Mesothelial cell of epicardium (in vitro differentiated cells): ENCODE measurements at places on chromosomes 1 and 21.

GRCh38 chr1:203676455-203676854 is 49.8 kb downstream of the ATP2B4 start:
- no peak for DNase-seq

GRCh38 chr1:21604208-21604957 is 64.8 kb downstream of the RAP1GAP start:
- no peak for DNase-seq

DNA sequence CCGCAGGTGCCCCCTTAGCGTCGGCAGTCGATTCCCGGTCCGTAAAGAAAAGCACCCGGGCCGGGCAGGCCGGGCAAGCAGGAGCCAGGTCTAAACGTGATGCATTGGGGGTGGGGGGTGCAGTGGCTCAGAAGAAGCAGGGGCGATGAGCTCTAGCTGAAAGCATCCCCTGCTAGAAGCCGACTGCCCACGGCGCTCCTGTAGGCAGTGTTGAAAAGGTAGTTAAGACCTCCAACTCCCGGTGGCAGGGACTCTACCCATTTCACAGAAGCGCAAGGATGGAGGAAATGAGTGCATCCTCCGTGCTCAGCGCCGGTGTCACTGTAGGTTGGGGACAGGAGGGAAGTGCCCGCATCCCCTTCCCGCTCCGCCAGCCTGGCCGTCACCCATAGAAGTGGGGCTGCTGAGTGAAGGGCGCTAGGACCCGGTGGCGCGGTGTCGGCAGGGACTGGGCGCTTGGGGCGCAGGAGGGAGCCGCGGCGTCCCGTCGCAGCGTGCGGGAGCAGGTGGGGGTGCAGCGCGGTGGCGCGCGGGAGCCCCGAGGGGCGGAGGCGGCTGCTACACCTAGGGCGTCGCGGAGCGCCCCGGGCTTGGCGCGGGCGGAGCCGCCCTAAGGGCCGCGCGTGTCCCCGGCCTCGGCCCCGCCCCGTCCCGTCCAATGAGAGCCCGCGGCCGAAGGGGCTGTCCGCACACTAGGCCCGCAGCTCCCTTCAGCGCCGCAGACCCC is at the start of gene WNT2B:
Gene WNT2B (plus strand): TSS at position 688 of the 727 bp plus-strand sequence. CDS start 298 bp downstream, outside the sequence.
- DNase-seq = no peak

GRCh38 chr1:89104147-89104546 is 21.8 kb downstream of the GBP2 start:
- no peak for DNase-seq

DNA sequence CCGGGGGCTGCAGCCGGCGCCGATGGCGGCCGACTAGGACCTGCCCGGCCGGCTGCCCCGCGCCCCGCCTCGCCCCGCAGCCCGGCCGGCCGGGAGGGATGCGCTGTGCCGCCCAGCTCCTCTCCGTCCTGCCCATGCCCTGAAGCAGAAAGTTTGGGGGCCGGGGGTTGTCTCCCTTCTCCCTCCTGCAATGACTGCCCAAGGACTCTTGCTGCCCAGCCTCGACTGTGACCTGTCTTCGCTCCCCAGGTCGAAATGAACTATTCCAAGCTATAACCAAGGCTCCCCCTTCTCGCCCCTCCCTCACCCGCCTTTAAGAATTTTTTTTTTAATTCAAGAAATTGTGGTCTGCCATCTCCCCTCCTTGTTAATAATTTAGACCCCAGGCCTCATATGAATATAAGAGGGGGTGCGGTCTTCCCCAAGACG is 361 bp downstream of the TMCC2 start:
- DNase-seq = no peak

GRCh38 chr1:29284286-29284960 is 48.1 kb downstream of the PTPRU start:
- DNase-seq = no peak

DNA sequence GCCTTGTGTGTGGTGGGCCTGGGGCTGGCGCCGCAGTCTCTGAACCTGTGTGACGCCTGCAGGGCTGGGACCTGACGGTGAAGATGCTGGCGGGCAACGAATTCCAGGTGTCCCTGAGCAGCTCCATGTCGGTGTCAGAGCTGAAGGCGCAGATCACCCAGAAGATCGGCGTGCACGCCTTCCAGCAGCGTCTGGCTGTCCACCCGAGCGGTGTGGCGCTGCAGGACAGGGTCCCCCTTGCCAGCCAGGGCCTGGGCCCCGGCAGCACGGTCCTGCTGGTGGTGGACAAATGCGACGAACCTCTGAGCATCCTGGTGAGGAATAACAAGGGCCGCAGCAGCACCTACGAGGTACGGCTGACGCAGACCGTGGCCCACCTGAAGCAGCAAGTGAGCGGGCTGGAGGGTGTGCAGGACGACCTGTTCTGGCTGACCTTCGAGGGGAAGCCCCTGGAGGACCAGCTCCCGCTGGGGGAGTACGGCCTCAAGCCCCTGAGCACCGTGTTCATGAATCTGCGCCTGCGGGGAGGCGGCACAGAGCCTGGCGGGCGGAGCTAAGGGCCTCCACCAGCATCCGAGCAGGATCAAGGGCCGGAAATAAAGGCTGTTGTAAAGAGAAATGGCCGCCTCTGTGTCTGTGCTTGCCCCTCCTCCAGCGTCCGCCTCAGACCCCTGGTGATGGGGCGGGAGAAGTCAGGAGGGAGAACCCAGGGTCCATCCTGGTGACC is 788 bp downstream of the ISG15 start:
- DNase-seq = peak; percentile 19

- DNase-seq = no peak
Observed at GRCh38 chr1:4346131-4346530, 308.3 kb upstream of the AJAP1 start.

DNA sequence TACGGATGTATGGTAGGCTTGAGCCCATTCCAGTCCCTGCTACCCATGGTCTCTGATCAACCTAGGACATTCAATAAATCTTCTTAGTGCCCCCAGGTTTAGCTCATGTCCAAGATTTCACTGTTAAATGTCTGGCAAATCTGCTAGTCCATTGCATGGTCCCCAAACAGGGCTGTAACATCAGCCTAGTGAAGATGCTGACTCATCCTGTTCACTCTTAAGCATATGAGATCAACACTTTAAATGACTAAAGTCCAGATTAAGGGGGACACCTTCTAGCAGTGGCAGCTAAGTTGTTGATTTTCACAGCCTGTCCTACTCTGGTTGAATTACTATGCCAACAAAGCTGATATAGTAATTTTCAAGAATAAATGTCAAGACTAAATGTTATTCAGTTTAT is 46.5 kb upstream of the NUF2 start:
- DNase-seq = no peak

DNA sequence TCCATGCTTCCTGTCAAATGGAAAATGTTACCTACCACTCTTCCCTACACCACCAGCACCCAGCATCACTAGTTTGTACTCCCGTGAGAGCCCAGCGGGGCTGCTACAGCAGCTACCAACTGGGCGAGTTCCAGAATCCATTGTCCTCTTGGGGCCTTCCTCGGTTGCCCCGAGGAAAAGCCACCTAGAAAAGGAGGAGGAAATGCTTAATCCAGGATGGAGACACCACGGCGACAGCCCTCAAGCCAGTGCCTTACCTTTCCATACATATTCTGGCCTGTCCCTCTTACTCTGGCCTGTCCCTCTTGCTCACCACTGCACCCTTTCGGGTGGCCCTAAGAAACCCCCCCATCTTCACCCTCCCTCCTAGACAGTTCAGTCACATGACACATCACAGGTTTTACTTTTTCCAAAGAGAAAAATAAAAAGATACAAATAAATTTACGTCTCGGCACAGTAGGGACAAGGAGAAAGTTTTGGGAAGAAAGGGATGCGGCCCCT is 478 bp downstream of the RIT1 start:
- no peak for DNase-seq

DNA sequence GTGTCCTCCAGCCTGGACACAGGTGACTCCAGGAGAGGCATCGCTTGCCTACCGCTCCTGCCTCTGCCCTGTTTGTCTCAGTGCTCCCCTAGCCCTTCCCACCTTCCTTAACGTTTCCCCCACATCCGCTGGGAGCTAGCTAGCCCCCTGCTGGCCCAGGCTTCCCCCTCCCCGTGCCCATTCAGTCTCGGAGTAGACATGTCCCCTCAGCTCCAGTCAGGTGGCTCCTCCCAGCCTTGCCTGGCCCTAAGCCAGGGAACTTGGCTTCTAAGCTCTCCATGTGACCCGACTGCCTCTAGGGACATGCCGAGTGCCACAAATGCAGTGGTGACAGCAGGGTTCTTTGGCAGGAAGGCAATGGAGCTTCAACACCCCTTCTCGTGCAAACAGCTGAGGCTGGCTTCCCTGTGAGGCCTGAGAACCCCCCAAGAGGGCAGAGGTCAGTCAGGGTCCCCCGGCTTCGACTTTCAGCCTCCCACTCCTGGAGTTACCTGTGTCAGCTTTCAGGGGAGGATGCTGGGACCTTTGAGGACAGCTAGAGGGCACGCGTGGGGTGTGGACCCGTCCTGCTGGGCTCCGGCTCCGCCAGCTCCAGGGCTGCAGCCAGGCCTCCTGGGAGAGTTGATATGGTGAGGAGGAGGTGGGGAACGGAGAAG is 16.2 kb downstream of the DRAXIN start:
- no peak for DNase-seq

DNA sequence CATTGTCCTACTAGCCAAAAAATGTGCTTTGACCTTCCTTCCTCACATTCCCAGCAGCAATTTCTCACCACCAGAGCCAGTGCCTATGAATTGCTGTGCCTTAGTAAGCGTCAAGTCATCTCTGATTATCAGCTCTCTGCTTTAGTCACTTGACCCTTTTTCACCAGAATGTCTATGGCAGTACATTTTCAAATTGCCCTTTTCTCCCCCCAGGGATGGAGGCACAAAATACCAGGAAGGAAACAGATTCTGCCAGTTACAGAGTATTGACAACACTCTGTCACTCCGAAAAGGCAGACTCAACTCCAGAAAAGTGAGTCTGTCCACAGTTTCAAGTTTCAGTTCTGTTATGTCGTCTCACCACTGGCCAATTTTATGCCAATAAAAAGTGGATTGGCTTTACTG is 167.4 kb downstream of the TNFSF18 start:
- no peak for DNase-seq

GRCh38 chr1:82153752-82154151 is 353.0 kb downstream of the ADGRL2 start:
- DNase-seq = no peak

- DNase-seq = no peak
Observed at GRCh38 chr1:27592232-27592930, 11.6 kb downstream of the AHDC1 start.

DNA sequence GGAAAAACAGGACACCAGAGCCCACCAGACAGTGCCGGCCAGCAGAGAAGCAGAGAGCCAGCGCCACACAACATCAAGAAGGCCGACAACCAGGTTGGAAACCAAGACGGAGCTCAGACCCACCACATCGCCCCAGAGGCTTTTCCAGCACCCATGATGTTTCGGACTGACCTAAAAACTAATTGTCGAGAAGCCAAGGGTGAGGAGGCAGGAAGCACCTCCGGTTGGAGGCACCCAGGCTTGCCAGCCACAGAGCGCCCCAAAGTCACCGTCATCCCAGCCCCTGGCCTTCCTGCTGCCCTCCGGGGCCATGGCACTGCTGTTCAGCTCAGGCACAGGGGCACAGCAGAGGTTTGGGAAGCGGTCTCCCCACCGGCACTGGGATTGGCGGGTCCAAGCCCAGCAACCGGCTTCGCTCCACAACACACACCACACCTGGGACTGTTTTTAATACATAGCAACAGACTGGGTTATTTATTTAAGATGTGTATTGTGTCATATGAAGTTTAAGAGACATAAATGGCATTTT is 67.2 kb downstream of the SLC37A1 start:
- DNase-seq = no peak

DNA sequence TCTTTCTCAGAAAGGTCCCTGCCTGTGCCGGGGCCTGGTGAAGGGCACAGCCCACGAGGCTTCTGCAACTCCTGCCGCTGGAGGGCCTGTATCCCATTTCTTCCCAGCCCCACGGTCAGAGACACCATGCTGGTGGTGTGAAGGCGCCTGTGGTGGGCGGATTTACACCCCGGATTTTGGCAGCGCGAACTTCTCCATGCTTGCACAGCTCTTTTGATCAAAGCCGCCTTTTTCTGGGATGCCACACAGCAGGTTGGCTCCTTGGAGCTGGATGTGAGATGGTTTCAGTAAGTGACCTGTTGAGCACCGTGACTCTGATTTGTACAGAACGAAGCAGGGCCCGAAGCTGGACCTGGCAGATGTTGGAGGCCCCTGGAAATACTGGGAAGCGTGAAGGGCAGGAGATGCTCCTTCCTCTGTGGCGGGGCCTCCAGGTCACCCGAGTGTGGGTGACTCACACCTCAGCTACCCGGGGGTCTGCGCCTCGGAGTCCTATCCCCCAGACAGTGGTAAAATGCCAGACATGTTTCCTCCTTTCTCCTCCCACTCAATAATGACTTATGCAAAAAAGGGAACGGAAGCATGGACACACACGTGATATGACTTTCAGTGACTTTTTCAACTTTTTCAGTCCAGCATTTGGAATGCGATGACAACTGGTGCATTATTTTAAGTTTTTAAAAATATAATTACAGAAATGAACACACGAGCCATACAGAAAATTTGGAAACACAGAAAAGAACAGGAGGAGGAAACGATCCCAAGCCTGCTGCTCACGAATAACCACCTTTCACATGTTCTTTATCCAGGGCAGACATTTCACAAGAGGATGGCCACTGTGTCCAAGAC is 9.0 kb downstream of the UMODL1 start:
- DNase-seq = no peak

DNA sequence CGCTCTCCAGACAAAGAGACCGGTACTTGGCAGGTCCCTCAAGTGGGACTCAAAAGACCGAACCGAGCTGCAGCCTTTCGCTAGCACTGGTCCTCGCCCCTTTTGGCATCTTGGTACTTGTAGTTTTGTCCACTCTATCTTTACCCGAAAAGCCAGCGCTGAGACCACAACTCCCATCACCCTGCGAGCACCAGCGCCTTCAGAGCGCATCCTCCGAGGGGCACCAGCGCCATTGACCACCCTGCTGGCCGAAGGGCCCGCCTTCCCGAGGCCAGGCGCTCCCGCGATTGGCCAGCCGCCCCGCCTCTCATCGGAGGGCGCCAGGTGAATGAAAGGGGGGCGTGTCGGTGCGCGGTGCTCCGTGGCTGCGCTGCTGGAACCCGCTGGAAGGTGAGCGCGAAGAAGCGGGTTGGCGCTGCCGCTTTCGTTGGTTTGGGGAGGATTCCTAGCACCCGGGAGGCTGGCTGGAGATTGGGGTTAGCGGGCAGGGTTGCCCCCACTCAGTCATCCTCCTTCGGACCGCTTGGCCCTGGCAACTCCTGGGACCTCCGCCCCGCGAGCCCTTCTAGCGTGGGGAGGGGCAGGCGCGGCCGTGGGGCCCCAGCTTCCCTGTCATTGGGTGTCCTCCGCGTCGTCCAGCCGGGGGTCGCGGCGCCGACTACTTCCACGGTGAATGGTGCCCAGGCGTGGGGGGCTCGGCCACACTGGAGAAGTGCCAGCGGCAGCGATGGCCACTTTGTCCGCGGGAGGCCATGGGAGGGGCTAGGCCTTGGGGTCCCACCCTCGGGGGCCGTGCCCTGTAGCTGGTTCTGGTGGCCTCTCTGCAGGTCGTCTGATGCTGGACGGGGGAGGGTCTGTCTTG is at the start of gene ZBTB8B:
Gene ZBTB8B (plus strand): TSS at position 357 of the 862 bp plus-strand sequence. CDS start 5,553 bp downstream, outside the sequence.
- DNase-seq = peak; percentile 97

GRCh38 chr21:41280115-41280919 is 36.3 kb upstream of the FAM3B start:
- DNase-seq = no peak
